ENCODE measurements at places on chromosomes 16 and 17.

DNA sequence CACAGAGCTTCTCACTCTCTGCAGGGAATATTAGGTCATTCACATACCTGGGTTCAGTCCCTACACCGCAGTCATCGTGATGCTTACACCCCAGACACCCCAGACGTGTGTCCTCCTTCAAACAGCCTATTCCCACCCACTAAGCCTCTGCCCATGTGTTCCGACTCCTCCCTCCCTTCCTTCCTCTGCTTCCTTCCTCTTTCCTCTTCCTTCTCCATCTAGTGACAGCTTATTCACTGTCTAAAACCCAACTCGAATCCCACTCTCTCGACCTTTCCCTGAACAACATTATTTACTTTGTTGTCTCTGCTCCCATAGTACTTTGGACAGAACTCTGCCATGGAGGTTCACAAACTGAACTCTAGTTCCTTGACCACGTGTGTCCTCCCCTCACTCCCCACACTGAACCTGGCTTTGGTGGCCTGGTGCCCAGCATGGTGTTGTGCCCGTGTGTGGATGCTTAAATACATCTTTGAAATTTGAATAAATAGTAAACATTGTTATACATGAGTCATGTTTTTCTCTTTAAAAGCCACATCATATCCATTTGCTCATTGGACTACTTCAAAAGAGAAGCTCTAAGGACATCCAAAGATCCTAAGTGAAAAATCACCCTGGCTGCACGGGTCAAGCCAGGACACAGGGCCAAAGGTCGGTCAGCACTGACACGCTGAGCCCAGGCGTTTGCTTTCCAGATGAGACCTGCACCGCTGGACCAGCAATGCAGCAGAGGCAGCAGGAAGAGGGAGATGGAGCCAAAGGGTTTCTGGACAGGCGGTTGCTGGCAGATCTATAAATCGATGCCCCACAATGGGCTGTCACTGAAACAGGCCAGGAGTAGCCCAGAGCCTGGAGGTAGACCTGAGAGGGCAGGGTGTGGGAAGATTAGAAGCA, 14.1 kb upstream of the G6PC1 start:
- DNase-seq, result no peak

DNA sequence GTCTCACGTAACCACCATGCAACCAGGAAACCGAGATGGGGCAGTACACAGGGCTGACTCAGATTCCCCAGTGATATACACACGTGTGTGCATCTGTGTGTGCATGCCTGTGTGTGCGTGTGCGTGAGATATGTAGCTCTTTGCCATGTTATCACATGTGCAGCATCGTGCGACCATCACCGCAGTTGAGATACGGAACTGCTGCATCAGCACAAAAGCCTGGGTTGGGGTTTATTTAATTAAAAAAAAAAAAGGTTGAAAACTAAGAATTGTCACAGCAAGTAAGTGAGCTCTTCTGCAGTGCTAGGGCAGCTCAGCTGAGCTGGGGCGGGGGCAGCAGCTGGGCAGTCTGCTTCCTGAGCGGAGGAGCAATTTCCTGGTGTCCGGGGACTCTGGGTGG, 152.5 kb downstream of the RBFOX3 start:
- no peak for DNase-seq

DNA sequence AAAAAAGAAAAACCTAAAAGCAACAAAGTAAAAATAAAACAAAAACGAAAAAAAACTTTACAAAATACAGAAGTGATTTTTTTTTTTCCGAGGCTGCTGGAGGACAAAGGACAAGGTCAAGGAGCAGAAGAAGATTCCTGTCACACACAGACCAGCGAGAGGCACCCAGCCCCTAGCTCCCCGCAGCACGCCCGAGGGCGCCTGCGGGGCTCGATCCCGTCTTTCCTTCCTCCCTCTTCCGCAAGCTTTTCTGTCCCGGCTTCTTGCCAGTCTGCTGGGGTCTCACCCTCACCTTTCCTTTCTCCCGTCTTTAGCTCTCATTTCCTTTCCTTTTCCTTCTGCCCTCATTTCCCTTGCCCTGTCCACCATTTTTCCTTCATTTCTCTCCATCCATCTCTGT, 66.1 kb upstream of the DNAH17 start:
- DNase-seq, result no peak

DNA sequence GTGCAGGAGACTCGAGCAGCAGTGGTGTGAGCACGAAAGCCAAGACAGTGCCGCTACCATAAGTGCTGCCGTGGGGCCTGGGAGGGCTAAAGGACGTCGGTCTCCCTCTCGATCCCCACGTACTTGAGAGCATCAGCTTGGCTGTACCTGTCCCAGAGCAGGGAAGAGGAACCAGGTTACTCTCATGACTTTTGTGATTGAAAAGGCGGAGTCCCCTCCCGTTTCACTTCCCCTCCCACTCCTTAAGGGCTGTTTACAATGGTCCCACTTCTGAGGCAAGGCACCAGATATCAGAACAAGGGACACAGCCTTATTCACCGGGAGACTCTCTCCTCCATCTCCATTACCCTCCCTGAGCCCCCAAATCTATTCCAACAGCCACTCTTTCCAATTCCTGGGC, 20.1 kb downstream of the CNTNAP1 start:
- DNase-seq, result no peak

GRCh38 chr16:71762186-71762585, 37.7 kb upstream of the PHLPP2 start:
- no peak for DNase-seq

DNA sequence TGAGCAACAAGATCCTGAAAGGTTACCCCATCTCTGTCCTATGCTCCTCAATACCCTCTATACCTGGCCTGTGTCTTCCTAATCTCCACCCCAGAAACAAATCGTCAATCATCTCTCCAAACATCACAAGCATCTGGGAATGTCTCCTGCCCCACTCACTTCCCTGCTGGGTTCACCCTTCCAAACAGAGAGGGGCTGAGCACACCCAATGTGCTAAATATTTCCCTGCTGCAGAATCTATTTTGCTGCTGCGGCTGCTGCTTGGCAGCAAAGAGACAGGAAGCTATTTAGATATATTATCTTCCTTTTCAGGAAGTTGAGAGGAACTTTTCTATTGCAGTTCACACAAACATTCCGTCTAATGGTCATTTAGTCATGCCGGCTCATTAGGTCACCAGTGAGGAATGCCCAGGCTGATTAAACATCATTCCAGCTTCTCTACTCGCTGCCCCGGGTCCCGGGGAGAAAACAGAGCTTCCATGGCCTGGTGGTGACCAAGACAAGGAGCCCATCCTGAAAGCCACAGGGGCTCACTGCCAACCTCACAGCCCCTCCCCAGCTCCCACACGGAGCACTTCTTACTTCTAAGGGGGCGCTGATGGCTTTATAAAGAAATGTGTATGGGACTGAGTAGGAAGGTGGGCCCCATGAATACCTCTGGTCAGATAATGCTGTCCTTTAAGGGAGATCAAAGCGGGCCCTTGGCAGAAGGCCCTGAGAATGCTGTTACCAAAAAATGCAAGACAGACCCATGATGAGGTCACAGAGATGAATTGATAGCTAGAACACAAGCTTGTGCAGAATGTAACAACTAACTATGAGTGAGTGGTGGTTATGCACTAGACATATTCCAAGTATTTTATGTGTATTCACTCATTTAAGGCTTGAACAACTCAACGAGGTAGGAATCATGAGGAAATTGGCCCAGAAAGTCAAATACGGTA, 218.3 kb downstream of the SOX9 start:
- DNase-seq, result no peak

- DNase-seq, result no peak
Measured at GRCh38 chr17:32396343-32396742, 46.4 kb downstream of the ZNF207 start.

GRCh38 chr16:12097523-12098428, 121.2 kb downstream of the SNX29 start:
- DNase-seq, result peak; percentile 80

DNA sequence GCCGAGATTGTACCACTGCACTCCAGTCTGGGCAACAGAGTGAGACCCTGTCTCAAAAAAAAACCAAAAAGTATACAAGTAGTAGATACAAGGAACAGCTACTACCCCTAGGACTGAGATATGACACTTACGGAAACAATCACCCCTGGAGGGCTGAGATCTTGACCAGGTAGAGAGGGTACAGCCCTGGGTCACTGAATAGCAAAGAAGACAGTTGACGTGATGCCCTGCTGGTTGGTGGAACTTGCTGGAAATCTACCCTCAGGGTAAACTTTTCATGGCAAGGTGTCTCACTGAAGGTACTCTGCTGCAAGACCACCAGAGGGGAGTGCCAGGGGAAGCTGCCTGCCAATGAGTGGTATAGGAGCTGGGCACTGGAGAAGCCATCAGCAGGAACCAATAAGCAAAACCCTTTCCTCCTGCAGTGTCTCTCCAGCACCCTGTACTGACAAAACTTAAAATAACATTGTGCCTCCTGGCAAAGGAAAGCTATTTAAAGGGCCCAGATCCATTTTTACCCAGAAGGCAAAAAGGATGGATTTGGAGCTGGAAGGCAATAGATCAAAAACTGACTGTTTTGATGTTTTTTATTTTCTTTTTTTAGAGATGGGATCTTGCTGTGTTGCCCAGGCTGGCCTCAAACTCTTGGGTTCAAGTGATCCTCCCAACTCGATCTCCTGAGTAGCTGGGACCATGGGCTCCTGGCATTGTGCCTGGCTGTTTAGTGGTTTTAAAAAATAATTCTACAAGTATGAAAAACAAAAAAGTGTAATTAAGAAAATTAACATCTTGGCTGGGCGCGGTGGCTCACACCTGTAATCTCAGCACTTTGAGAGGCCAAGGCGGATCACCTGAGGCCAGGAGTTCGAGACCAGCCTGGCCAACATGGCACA, 11.3 kb upstream of the PDXDC1 start:
- DNase-seq, result no peak

DNA sequence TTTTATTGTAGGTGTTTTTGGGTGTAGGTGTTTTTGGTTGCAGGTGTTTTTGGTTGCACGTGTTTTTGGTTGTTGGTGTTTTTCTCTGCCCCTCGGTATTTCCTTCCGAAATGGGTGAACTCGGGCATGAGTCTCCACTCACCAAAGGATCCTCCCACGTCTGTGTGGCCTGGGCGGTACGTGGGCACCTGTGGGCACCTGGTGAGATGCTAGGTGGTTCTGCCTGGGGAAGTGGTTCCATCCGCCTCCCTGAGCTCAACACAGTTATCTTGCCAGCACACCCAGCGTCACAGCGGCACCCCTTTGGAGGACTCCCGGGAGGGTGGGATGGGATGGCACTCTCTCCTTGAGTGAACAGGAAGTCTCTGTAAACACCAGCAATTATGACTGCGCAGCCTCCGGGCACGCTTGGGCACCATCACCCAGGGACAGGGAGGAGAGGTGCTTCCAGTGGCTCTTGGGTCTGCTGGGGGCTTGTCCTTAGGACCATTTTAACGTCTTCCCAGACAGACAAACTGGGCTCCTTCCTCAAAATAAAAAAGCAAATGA, 29.8 kb downstream of the COX4I1 start:
- no peak for DNase-seq

GRCh38 chr17:44610871-44611270, 45.4 kb upstream of the MEIOC start:
- no peak for DNase-seq

DNA sequence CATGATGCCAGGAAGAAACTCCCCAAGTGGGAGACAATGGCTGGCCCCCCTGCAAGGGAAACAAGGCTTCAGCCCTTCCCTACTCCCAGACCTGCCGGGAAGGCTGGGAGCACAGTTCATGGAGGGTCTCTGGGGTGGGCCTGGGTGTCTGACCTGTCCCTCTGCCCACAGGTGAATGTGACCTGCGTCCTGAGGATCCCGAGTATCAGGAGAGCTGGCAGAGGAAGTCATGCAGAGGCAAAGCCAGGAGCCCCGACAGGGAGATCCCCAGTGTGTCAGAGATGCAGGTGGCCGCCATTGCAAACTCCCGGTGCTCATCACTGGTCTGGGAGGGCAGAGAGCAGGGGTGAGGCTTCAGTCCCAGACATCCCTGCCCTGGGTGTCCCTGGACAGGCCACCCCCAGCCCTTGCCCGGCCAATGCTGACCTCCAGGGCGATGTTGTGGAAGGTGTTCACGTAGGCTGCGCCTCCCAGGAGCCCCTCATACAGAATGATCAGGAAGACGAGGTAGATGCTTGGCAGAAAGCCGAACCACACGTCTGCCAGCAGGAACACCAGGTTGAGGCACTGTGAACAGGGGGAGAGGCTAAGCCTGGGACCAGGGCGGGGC, 5.3 kb upstream of the NPIPB7 start:
- DNase-seq, result no peak

DNA sequence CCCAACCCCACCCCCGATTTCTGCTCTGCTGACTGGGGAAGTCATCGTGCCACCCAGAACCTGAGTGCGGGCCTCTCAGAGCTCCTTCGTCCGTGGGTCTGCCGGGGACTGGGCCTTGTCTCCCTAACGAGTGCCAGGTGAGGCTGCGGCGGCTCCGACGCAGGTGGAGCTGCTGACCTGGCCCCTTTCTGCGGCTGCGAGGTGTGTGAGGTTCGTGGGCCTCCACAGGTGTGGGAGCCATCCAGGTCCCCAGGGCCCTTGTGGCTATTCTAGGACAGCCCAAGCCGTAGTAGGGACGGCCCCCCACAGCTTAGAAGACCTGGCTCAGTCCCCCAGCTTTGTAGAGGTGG, 3.0 kb downstream of the UBE2I start:
- no peak for DNase-seq

GRCh38 chr17:77341069-77341541, 200.3 kb downstream of the SEC14L1 start:
- no peak for DNase-seq

- no peak for DNase-seq
Measured at GRCh38 chr17:8473451-8474192, 37.9 kb downstream of the NDEL1 start.

DNA sequence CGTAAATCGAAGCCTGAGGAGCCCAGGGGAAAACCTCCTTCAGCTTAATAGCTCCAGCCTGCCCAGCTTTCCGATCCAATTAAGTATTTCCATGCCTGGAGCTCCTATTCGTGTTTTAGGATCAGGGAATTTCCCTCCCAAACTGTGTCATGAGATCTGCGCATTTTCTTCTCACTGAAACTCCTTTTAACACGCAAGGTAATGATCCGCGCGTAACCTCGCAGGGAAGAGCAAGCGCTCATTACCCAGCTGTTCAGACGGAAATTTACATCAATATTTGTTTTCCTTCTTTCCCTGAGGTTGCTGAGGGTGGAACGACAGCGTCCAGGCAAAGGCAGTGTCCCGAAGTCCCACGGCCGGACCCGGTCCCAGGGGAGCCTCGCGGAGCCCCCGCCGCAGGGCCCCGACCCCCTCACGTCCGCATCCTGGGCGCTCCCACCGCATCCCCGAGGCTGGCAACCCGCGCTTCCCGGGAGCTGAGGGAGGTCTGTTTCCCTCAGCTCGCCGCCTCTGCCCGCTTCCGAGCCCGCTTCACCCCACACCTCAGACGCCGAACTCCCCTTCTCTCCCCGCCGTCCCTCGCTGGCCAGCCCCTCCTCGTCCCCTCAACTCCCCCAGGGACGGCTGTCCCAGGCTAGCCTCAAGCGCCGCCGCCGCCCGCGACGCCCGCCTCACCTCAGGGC, 415 bp downstream of the ABCA5 start:
- DNase-seq, result no peak

DNA sequence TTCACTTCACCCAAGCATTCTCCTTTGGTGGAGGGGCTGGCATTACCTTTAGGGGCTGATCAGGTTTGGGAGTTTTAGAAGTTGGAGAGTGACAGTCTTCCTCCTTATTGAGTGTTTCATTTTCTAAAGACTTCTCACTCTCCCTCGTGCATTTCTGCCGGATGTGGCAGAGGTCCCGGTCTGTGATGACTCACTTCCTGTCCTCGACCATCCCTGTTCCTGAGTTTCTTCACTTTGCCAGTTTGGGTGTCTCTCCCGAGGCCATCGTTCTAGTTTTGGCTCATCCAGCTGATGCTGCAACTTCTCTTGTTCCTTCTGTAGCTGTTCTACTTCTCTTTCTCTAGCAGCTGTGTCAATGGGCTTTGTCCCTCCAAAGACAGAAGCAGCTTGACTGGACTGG, 104.3 kb downstream of the PHKB start:
- no peak for DNase-seq
